ENCODE measurements at places on chromosomes 2 and 18.
A peak's percentile ranks its signal among the peaks of the same experiment; 100 is the strongest.

- DNase-seq = no peak
Observed at GRCh38 chr2:190911813-190912212, 31.2 kb downstream of the GLS start.

GRCh38 chr2:168736649-168737445, 65.6 kb upstream of the NOSTRIN start:
- no peak for DNase-seq

GRCh38 chr2:42169874-42170521, 845 bp downstream of the EML4 start:
- DNase-seq = no peak

DNA sequence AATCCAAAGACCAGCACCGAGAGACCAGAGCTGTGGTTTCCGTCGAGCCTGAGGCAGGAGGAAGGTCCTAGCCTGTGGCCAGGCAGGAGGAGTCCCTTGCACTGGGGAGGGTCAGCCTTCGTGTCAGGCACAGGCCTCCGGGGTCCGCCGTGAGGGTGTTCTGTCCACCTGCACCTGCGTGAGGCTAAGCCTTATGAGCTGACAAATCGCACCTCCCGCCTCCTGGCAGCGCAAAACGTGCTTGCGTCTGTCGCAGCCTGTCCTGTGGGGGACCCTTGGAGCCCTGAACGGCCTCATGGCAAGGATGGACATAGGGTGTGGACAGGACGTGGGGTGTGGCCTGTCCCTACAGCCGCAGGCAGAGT, 73.3 kb downstream of the KCNG2 start:
- DNase-seq = no peak

DNA sequence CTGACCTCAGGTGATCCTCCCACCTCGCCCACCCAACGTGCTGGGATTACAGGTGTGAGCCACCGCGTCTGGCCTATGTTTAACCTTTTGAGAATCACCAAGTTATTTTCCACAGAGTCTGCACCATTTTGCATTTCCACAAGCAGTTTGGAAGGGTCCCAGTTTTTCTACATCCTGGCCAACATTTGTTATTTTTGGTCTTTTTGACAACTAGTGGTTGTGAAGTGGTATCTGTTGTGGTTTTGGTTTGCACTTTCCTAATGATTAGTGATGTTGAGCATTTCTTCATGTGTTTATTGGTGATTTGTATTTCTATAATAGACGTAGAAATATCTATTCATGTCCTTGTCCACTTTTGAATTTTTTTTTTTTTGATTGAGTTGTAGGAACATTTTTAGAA, 67.9 kb downstream of the BIRC6 start:
- no peak for DNase-seq

DNA sequence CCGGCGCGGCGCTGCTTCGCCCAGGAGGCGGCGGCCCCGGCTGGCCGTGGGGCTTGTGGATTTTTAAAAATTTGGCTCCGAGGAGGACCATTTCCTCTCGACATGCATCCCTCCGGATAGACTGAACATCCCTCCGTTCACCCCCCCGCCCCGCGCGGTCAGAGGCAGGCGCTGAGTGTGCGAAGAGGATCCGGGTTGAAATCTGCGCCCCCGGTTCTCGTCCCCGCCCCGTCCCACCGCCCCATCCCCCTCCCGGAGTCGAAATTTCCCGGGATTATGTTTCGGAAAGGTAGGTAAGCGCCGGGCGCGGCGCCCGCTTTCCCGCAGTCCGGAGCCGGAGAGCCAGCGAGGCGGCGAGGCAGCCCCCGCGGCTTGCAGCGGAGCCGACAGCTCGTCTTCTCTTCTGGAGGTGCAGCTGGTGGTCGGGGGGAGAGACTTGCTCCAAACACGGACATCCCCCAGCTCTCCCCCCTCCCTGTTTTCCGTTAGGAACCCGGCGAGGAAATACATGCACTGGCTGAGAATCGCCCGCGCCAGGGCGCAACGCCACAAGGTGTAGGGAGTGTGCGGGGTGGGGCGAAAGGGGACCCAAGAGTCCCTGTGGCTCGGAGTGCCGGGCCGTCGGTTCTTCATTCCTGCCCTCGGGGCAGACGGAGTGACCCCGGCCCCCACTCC, at the start of gene PRKCE:
TSS of gene PRKCE (plus strand) at position 261 of the 675 bp plus-strand sequence.
- no peak for DNase-seq

GRCh38 chr2:34143149-34143548, 544.0 kb upstream of the FAM98A start:
- no peak for DNase-seq

GRCh38 chr18:9943311-9943710, 29.5 kb downstream of the VAPA start:
- DNase-seq = no peak

- no peak for DNase-seq
Observed at GRCh38 chr2:180191432-180192124, 184.5 kb upstream of the CWC22 start.

- DNase-seq = no peak
Observed at GRCh38 chr2:88855620-88856408, 164.3 kb downstream of the RPIA start.

GRCh38 chr2:60979231-60979630, 38.3 kb upstream of the PEX13 start:
- DNase-seq = no peak

DNA sequence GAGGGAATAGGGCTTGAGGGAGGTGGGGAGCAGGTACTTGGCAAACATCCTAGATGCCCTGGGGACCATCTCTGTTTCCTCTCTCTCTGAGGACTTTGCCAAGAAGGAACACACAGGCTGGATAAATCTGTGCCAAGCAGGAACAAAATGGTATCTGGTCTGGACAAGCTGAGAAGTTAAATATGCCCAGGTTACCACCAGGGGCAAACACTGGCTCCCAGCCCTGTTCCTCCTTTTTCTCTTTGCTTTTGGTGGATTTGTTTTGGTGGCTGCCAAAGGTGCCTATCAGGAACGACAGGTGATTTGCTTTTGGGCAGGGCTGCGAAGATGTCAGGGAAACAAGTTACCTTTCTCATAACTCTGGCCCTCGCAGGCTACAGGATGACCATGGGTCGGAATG, 227.5 kb upstream of the SMAD2 start:
- no peak for DNase-seq

DNA sequence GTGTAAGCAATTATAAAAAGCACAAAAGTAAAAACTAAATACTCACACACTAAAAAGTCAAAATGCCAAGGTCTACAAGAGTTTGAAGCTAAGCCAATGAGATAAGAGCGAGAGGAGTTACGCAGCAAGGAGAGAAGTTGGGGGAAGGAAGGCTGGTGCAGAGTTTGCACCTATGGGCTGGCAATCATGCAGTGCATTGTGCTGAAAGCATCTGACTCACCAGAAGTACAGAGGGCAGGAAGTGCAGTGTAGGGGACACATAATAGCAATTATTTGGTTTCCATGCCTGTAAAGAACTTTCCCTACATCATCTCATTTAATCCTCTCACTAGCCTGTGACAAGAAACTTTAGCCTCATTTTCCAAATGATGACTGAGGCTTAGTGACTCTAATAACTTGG, 142.7 kb upstream of the KYNU start:
- no peak for DNase-seq

GRCh38 chr2:235945608-235946140, 222.5 kb downstream of the GBX2 start:
- no peak for DNase-seq

DNA sequence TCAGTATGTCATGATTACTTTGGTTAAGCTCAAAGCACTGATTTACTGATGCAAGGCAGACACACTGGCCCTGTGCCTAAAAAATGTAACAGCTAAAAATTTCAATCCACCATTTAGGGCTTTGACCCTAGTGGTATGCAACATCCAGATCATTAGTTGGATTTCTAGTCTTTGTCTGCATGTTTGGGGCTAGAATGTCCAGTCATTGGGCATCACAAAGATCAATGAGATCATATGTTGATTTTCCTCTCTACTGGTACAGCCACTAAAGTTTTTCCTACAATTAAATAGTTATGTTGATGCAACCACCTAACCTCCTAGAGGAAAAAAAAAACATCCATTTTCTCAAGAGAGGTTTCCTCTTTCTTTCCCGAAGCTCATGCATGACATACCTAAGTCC, 53.4 kb upstream of the REV1 start:
- DNase-seq = no peak

- DNase-seq = no peak
Observed at GRCh38 chr2:189446780-189447179, 5.5 kb downstream of the WDR75 start.

GRCh38 chr2:136238286-136239078, 120.5 kb upstream of the CXCR4 start:
- peak; percentile 55 for DNase-seq

DNA sequence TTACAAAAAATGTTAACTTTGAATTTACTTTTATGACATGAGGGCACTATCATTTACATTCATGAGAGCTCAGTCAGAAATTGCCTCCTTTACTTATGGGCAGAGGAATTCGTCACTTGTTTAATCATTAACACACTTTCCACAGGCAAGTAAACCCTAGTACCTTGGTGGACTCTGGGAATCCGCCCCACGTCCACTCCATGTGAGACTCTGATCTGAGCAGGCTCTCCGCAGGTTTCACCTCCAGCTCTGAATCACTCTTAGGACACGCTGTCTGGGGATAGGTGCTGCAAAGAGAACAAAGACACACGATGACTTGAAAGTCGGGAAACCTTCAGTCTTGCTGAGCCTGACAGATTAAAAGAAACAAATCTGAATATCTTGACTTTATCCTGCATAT, 73.6 kb downstream of the LPIN2 start:
- no peak for DNase-seq

DNA sequence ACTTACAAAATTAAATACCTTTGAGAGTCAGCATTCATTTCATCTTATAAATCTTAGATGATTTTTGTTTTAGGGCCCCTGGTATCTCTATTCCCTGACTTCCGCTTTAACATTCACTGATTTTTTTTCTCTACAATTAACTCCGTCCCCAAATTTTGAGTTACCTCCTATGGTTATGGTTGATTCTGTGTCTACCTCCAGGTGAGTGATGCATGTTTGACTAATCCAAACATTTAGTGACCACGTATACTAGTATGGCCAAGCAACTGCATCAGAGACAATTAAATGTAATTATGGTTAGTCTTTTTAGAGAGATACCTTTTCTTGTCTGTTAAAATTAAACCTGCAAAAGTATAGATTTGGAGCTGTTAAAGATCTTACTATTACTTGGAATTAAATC, 120.3 kb downstream of the CCDC102B start:
- DNase-seq = no peak

GRCh38 chr18:40414155-40414754, 1540.8 kb upstream of the PIK3C3 start:
- no peak for DNase-seq
